ENCODE measurements at places on chromosomes 6 and 20.

DNA sequence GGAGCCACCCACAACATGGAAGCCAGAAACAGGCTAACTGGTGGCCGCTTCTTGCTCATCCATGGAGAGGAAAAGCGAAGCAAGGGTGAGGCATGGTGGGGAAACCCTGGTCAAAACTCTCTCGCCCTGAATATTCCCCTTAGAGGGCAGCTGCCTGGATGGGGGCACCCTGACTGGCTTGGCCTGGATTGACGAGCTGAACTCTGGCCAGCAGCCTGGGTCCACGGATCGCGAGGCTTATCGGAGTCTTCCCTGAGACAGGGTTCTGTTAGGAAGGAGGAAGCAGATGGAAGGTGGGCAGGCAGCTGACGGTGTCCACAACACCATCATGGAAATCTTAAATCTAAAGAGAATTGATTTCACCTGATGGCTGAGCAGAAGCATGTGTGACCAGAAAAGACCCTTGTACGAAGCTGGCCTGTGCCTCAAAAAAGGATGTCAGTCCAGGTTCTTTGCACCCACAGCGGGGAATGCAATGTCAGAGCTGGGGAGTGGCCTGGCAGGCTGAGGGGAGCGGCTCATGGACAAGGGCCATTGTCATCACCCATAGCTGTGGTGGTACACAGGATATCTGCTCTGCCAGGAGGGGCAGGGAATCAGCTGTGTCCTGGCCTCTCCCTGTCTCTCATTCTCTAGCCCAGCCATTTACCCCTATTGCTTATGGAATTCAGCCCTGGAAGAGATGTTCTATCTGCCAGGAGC is 109.4 kb upstream of the SNX9 start:
- DNase-seq: no peak

GRCh38 chr6:82889143-82889542 is 176.5 kb downstream of the UBE3D start:
- no peak for DNase-seq

GRCh38 chr6:6492675-6493074 is 95.8 kb upstream of the LY86 start:
- no peak for DNase-seq

GRCh38 chr6:137430954-137431353 is 63.2 kb downstream of the OLIG3 start:
- DNase-seq: no peak

DNA sequence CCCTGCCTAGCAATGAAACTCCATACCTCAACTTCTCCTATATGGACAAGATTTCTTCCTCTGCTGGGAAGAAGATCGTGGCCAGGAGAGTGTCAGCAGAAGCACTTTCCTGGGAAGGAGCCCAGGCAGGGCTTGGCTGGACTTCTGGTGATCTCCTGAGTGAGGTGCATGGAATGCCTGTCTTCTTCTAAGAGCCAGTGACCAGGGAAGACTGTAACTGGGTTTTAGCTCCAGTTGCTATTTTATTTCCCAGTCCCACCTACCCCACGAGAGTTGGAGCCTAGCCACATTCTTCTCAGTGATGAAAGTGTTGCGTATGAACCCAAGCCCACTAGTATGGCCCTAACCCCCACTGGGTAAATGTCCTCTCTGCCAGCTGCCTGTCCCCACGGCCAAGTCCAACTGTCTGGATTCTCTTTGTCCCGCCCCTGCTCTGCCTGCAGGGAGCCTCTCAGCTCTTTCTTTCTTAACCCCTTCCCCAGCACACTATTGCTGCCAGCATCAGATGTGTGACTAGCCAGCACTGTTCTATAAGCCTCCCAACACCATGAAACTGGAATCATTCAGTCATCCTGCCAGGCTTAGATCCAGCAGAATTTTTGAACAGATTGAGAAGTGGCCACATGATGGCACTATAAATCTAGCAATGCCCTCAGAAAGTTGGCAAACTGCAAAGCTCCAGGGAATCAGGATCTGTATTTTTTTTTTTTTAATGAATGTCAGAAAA is 69.8 kb upstream of the FAM184A start:
- no peak for DNase-seq

DNA sequence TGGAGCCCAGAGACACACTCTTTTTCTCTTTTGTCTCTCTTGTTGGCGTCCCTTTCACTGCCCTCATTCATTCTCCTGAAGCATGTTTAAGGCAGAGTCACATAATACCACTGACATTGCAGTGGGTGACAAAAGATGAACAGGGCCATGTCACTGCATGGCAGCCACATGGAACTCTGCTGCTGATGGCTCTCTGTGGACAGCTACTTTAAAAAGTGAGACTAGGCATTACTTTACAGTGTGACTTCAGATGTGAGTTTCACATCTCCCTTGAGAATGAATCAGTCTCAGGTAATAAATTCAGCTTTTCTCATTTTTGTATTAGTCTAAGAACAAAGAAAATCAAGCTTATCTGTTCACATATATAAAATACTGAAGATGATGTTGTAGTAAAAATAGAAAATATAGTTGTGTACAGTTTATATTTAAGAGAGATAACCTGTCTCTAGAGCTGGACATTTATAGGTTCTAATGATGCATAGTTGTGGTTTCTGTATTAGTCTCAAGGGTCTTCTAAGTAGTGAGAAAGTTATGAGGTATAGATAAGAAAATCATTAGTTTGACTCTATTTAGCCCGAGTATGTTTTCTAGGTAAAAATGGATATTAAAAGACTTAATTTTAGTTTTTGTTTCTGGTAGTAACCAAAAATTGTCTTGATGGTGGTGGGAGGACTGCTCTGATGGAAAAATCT is 6.1 kb downstream of the MRS2 start:
- no peak for DNase-seq

DNA sequence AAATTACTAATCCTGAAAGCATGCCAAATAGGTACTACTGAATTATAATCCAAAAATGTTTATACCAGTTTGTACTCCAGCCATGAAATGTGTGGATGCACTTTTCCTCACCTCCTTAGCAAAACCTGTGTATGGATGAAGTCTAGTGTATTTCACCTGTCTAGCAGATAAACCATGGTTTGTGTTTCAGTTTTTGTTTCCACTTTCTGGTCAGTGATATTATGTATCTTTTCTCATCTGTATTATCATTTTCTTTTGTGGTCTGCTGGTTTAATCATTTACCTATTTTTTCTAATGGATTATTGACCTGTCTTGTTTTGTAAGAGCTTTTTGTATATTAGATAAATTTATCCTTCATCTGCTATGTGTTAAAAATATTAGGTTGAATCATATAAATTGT is 41.0 kb upstream of the TMEM217 start:
- DNase-seq: no peak
